ENCODE measurements at places on chromosomes 7 and 10.

DNA sequence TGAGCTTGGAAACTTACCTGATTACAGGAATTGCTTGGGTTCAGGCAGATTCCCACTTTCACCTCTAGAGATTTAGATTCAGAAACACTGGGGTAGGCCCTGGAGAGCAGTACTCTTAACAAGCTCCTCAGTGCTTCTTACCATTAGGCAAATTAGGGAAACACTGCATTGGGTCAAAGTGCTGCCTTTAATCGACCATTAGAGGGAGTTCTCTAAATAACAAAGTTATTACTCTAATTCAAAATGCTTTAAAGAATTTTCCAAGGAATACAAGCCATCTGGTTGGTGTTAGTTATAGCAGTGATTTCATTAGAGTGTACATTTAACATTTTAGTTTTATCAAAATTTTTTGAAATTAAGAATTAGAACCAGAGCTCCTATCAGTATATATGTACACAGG, 324.5 kb downstream of the GFRA1 start:
- DNase-seq, result no peak

DNA sequence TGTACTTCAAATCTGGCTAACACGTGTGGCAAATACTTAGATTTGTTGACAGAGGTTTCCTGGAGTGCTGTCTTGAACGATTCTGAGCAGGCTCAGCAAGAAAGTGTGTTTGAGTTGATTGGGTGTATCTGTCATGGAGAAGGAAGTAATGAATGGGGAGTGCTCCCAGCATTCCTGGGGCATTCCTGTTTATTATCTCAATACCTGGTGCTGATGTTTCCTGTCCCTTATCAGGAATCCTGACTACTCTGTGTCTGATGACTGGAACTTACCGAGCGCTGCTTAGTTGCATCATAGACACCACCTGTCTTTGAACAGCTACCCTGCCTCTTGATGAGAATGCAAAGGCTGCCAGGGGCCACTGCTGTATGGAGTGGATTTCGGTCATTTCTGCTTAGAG, 41.0 kb upstream of the TMEM248 start:
- no peak for DNase-seq

DNA sequence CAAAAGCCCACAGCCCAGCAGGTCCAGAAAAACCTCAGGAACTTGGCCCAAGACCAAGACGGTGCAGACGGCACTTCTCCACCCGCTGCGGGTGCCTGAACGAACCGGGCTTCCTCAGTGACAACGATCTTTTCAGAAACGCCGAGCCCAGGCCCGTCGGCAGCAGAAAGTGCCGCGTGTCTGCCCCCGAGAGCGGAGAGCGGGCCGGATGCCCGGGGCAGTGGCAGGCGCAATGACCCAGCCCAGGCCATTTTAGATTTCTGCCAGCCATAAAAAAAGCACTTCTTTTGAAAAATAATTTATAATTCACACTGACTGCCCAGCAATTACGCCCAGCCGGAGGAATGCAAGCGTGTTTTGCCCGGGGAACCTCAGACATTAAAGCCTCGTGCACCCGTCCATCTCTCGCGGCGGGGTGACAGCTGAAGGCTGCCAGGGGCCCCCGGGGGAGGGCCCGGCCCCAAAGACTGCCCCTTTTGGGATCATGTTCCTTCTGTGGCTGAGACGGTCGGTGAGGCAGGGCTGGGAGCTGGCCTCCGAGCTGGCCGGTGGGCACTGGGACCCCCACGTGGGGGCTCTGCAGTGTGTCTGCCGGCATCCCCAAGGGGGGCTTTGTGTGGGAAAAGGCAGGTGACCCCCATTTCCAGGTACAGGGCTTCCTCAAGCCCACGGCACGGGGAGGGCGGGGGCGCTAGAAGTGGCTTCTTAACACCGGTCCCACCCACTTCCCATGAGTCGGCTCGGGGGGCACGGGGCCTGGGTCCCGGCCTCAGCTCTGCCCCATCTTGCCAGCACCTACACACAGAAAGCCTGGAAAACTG, 71.3 kb upstream of the PDGFA start:
- DNase-seq, result no peak

- DNase-seq, result no peak
Observed at GRCh38 chr7:1897076-1897860, 227.2 kb downstream of the ELFN1 start.

- peak; percentile 61 for DNase-seq
Observed at GRCh38 chr7:5665094-5666025, 116.1 kb downstream of the RNF216 start.

GRCh38 chr7:139902436-139903102, 73.5 kb downstream of the TBXAS1 start:
- DNase-seq, result no peak

- DNase-seq, result no peak
Observed at GRCh38 chr10:128257428-128257827, 131.2 kb upstream of the MKI67 start.

GRCh38 chr7:110483553-110483952, 607.4 kb upstream of the LRRN3 start:
- no peak for DNase-seq

DNA sequence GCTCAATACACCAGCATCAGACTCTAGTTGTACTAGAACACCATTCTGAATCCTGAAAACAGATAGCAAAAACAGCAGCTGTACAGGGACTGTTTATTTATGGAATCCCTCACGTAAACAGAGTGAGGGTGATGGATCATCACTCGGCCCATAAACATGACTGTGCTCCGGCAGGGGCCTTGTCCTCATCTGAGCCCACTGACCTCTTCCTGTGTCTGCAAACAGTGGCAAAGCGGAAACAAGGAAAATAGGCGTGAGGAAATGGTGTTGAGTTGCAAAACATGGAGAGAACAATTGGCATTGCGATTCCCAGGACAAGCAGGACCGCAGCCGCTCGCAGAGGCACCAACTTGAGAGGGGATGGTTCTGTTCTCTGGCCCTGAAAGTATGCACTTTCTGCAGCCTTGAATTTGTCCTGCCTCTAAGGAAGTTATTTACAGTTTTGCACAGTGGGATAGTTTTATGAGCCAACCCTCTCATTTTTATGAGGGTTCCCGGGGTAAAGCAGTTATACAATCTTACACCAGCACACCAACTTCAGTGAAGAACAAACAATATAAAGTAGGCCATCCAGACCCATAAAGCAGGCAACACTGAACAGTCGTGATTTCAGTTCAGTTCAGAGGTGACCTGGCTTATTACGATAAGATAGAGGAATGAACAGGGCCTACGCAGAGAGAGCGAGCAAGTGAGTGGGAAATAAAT, 248.0 kb upstream of the FZD8 start:
- DNase-seq, result no peak

DNA sequence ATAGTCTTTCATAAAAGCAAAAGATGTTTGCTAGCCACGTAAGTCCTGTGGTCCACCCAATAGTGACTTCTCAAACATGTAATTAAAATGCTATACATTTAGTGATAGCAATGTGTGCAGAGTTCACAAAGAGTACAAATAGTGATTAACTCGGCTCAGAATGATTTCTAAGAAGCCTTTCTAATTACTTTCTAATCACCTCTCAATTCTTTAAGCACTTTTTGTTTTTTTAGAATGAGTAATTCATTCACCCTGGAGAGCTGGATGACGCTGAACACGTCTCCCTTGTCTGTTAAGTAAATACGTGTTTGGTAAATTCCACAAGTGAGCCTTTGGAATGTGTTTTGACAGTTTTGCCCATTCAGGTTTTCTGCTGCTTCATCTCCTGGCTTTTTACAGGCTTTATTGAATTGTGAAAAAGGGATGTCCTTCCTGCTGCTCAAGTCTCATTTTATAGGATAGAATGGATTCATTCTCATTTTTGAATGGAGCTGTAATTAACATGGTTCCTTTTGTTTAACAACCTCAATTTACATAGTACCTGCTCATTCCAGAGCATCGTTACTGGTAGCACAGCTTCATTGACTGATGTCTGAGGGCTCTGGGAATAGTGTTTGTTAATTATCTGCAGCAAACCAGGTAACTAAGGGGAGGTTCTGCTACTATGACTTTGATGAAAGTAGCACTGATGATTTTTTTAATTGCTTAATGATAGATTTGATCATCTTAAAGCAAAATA, 212.1 kb downstream of the VTI1A start:
- DNase-seq, result no peak

- peak; percentile 45 for DNase-seq
Observed at GRCh38 chr10:31927884-31928548, 615 bp downstream of the ARHGAP12 start.

- no peak for DNase-seq
Observed at GRCh38 chr7:141359740-141360415, 191.3 kb upstream of the AGK start.

DNA sequence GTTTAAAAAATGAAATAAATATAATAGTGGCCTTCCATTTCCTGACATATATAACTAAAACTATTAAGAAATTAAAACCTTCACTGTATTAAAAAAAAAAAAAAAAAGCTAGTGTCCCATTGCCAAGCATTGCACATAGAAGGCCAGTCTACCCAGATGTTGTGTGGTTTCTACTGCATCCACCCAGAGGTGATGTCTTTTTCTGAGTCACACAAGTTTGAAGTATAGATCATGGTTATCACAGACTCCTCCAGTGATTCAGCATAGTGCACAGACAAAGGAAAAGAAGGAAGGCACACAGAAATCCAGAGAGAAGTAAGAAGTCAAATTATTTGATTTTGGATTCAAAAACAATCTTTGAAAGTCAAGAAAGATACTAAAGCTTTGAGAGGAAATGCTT, 429.0 kb downstream of the ETV1 start:
- no peak for DNase-seq

DNA sequence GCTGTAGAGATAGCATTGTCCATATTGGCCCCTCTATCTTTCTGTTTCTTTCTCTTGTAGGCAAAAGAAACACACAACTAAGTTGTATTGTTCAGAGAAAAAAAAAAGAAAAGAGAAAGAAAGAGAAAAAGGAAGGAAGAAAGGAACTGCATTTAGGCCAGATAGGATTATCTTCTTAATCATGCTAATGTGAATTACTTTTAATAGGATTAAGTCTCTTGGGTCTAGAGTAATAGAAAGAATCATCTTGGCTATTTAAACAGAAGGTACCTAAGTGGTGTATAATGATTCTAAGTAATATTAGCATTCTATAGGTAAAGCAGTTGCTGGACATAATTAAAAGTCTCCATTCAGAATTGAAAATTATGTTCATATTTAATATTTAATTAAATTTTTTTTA, 42.2 kb downstream of the GPR85 start:
- no peak for DNase-seq

- no peak for DNase-seq
Observed at GRCh38 chr10:7340179-7340874, 70.5 kb downstream of the SFMBT2 start.

Data from activated CD4-positive, alpha-beta T cell treated with anti-CD3 and anti-CD28 coated beads, Interleukin-2, amount 50 U/mL, for 1 hour (primary cell).